ENCODE measurements at places on chromosomes 6 and 20. TPM values are rescaled to one million over a fixed set of nuclear protein-coding genes. Genes with fewer than 3 reads are reported as not detected.

SRSF12 gene
- total RNA-seq, result 0.11 TPM

UTRN gene
- 126 TPM for total RNA-seq

LGSN gene
- not detected for total RNA-seq

PRICKLE4 gene
- not detected for total RNA-seq

SLC13A3 gene
- 3.1 TPM for total RNA-seq

PDYN gene
- total RNA-seq, result not detected

CEP85L gene
- 20.4 TPM for total RNA-seq
